NCI-H2171 (cell line): ENCODE measurements at places on chromosomes 2 and 18.

- no peak for DNase-seq
Observed at GRCh38 chr2:96811917-96812316, 4.2 kb upstream of the CNNM3 start.

- DNase-seq = no peak
Observed at GRCh38 chr18:35134791-35135531, 93.7 kb downstream of the MAPRE2 start.

DNA sequence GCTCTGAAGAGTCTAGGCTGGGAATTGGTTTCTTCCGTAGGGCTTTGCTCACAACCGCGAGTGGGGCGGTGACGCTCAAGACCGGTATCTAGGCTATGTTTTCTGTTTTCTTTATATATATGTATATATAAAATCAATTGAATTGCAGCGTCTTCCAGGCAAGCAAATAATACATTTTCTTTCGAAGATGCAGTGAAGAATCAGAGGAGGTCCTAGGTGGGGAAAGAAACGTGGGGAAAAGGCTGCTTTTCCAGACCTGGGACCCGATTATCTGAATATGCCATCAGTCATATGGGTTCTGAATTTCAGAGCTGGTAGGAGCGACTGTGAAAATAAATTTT, 714 bp upstream of the SCN9A start:
- no peak for DNase-seq

- DNase-seq = no peak
Observed at GRCh38 chr18:23563377-23564043, 22.8 kb downstream of the NPC1 start.

DNA sequence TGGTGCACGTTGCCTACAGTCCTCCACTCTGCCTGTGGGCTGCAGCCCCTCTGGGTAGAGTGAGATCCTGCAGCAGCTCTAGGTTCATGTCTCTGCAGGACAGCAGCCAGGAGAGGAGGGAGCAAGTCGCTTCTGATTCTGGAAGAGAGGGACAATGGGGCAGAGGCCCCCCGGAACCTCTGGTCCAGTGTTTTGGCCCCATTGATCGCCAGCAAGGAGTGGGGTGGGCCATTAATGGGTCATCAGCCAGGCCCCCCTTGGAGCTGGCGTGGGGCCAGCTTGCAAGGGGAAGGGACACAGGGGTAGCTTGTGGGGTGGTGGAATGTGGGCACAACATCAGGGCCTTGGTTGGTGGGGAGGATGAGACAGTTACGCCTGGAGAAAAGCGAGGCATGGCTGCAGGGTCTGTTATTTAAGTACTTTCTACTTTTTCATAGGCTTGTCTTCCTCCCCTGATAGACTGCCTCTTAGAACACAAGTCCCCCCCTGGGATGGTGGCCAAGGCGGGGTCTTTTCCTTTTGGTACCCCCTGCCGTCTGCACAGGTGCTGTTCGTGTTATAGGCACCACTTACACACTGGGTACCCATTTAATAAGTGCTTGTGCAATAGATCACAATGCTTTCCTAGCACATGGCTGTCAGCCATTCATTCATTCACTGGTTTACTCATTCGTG, 44.6 kb downstream of the INHBB start:
- DNase-seq = no peak

DNA sequence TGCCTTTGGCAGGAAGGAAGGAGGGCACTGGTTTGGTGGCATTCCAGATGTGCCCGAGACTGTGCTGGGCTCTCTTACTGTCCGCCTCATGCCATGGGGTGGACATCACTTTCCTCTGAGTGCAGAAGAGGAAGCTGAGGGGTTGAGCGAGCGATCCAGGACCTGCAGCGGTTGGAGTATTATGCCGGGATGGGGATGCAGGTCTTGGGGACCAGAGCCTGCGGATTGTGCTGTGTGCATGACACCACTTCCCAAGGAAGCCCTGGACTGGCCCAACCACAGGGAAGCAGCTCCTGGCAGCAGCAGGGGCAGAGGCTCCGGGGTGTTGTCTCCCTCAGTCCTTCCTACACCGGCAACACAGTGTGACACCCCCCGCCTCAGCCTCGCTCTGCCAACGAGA, 44.5 kb downstream of the ATP6V1C2 start:
- DNase-seq = no peak

DNA sequence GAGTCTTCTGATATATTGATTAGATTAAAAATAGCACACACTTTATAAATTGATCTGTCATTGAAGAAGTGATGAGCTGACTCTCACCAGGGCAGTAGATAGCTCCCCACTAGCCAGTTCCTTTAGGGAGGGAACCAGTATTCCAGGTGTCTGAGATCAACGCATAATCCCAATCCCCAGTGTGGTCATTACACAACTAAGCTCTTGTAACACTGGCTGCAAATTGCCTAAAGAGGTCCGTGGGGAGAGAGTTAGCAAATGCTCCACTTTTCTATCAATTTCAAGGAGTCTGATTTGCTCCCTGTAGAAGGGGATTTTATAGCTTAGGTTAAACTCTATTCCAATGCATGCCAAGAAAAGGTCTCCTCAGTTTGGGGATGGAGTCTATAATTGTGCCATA, 7.7 kb downstream of the SLC14A1 start:
- no peak for DNase-seq

- no peak for DNase-seq
Observed at GRCh38 chr2:104733226-104733943, 120.5 kb upstream of the POU3F3 start.

DNA sequence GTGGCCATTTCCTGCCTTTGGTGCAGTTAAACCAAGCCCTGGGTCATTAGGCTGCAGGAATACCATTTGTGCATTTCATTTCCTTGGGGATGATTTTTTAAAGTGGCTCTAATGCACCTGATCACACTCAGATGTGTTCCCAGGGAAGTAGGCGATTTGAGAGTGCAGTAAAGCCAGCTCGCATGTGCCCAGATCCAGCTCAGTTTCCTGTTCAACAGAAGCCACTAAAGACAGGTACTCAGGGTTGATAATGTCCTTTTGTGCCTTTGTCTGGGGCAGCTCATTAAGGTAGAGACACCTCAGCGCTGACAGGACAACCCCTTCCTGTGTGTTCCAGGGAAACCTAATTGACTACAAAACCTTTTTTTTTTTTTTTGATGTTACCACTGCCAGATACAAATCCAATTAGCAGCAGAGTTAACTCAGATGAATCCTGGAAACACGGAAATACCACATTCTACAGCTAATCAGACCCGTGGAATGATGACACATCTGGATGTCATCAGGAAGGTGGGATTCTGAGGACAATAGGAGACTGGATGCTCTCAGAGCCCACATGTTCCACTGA, 15.2 kb upstream of the CHRNA1 start:
- no peak for DNase-seq

DNA sequence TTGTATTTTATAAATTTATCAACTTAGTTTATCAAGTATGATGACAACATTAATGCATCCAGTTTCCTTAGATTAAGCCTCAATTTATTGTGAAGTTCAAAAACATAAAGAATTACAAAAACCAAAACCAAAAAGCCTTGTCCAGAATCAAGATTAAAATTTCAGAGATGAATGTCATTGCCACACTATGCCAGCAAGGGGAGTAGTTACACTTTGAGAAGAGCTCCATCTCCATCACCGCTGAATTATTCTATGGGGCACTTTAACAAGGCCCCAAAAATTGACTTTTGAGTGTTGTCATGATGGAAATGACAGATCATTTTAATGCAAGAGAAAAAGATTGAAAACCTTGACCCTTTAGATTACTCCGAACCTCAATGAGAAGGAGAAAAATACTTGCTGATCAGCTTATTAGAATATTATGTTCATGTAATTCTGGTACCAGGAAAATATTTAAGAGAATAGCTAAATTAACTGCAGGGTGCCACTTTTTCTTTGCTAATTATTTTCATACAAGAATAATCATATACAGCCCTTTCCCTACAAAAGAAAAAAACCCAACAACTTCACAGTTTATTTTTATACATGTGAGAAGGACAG, 152.5 kb upstream of the AQP4 start:
- peak; percentile 27 for DNase-seq

- DNase-seq = no peak
Observed at GRCh38 chr18:49677081-49677480, 115.2 kb downstream of the LIPG start.

DNA sequence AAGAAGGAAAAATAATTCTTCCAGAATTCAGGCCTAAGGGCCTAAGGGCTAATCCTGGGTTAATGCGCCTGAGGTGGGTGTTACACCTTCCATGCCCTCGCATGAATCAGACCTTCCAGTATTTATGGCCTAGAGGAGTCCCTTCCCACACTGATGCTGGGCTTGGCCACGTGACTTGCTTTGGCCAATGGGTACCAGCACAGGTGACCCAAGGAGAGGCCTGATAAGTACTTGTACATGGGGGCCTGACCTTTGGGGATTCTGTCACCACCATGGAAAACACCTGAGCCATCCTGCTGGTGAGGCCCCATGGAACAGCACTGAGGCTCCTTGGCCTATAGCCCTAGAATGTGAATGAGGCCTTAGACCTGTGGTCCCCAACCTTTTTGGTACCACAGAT, 79.8 kb downstream of the TNFRSF11A start:
- DNase-seq = no peak

- DNase-seq = peak; percentile 26
Observed at GRCh38 chr2:129849559-129850160, 129.8 kb upstream of the RAB6C start.

- no peak for DNase-seq
Observed at GRCh38 chr2:188032306-188032705, 259.4 kb upstream of the GULP1 start.

GRCh38 chr2:42101206-42102023, 53.6 kb downstream of the PKDCC start:
- no peak for DNase-seq
